ENCODE measurements at places on chromosomes 16 and 17. TPM values are rescaled to one million over a fixed set of nuclear protein-coding genes. Genes with fewer than 3 reads are reported as not detected.

The AOC3 gene
- total RNA-seq = 1.5 TPM

The NR1D1 gene
- total RNA-seq = 9.5 TPM

The PRAC2 gene
- not detected for total RNA-seq

The IGSF6 gene
- not detected for total RNA-seq

The SMTNL2 gene
- 25.5 TPM for total RNA-seq

The PIPOX gene
- total RNA-seq = 3.1 TPM

The EVI2B gene
- not detected for total RNA-seq

The TBC1D3I gene
- 0.24 TPM for total RNA-seq

The SLC12A3 gene
- total RNA-seq = 4.2 TPM

The PITPNM3 gene
- 4.3 TPM for total RNA-seq

The KIF19 gene
- total RNA-seq = 2.0 TPM

The SULT1A1 gene
- 15.9 TPM for total RNA-seq
